HepG2 (cell line): ENCODE measurements at places on chromosomes 4 and X. TPM values are rescaled to one million over a fixed set of nuclear protein-coding genes. Genes with fewer than 3 reads are reported as not detected.

TCEAL6 gene
- not detected in 2 replicates for total RNA-seq

UTP3 gene
- total RNA-seq: 19.5 and 27.5 TPM in 2 replicates

ATP1B4 gene
- total RNA-seq: not detected in 2 replicates

LCORL gene
- 14.5 and 16.5 TPM in 2 replicates for total RNA-seq

RPS6KA6 gene
- not detected in 2 replicates for total RNA-seq

TEX28 gene
- not detected in 2 replicates for total RNA-seq

TMSB15C gene
- not detected in 2 replicates for total RNA-seq

FAM241A gene
- 0.69 and 0.74 TPM in 2 replicates for total RNA-seq

ARHGEF6 gene
- not detected in 2 replicates for total RNA-seq

KIAA1210 gene
- total RNA-seq: not detected in 2 replicates

RXFP1 gene
- total RNA-seq: not detected in 2 replicates

TLR7 gene
- not detected in 2 replicates for total RNA-seq

LUZP4 gene
- total RNA-seq: not detected in 2 replicates

BRCC3 gene
- 24.3 and 44.2 TPM in 2 replicates for total RNA-seq

OPHN1 gene
- 1.7 and 29.5 TPM in 2 replicates for total RNA-seq

DSPP gene
- not detected in 2 replicates for total RNA-seq

ELK1 gene
- 6.9 and 7.2 TPM in 2 replicates for total RNA-seq

ESX1 gene
- not detected in 2 replicates for total RNA-seq

BTK gene
- not detected in 2 replicates for total RNA-seq

YY2 gene
- total RNA-seq: 0.31 and 0.44 TPM in 2 replicates

RNF212 gene
- not detected in 2 replicates for total RNA-seq

CCDC110 gene
- total RNA-seq: not detected in 2 replicates

GRPR gene
- 0.04 TPM in 1 of 2 replicates, not detected in the other for total RNA-seq

P2RY4 gene
- 0.07 TPM in 1 of 2 replicates, not detected in the other for total RNA-seq

ZNF674 gene
- 3.5 and 4.2 TPM in 2 replicates for total RNA-seq

ADH1A gene
- total RNA-seq: 0.13 and 0.34 TPM in 2 replicates

SRPX2 gene
- total RNA-seq: 1.5 and 1.6 TPM in 2 replicates

NAAA gene
- 11.7 and 24.6 TPM in 2 replicates for total RNA-seq

TLR6 gene
- 0.52 and 0.71 TPM in 2 replicates for total RNA-seq

KLHL4 gene
- 0.13 and 0.15 TPM in 2 replicates for total RNA-seq

SATL1 gene
- not detected in 2 replicates for total RNA-seq

NLGN3 gene
- total RNA-seq: 0.04 TPM in 1 of 2 replicates, not detected in the other

CHIC1 gene
- total RNA-seq: 0.04 TPM in 1 of 2 replicates, not detected in the other

EREG gene
- total RNA-seq: 0.13 TPM in 1 of 2 replicates, not detected in the other

CSAG3 gene
- not detected in 2 replicates for total RNA-seq

PLP1 gene
- 0.20 and 0.27 TPM in 2 replicates for total RNA-seq

KANTR gene
- 3.5 and 4.4 TPM in 2 replicates for total RNA-seq

XAGE3 gene
- total RNA-seq: not detected in 2 replicates

ADH1B gene
- 0.40 and 1.2 TPM in 2 replicates for total RNA-seq

DUSP21 gene
- total RNA-seq: not detected in 2 replicates

TEC gene
- total RNA-seq: 0.20 TPM in 2 replicates

SMARCAD1 gene
- total RNA-seq: 35.9 and 52.8 TPM in 2 replicates

VCX gene
- not detected in 2 replicates for total RNA-seq

TET2 gene
- 4.6 and 4.8 TPM in 2 replicates for total RNA-seq

CD99L2 gene
- 2.8 and 7.6 TPM in 2 replicates for total RNA-seq
